Effector memory CD4-positive, alpha-beta T cell (primary cell): ENCODE measurements at places on chromosomes 1 and 21.

DNA sequence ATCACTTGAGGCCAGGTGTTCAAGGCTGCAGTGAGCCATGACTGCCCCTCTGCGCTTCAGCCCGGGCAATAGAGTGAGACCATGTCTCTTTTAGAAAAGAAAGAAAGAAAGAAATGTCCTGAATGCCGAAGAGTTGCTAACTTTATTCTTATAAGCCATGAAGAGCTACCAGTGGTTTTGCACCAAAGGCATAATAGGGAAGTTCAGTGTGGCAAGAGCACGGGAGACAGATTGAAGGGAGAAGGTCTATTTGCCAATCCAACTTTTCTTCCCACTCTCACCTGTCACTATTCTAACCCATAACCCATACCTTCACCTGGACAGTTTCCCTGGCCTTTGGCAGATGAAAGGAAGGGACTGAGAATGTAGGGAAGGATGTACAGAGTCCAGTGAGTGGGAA is 4.4 kb upstream of the PEA15 start:
- no peak for DNase-seq

DNA sequence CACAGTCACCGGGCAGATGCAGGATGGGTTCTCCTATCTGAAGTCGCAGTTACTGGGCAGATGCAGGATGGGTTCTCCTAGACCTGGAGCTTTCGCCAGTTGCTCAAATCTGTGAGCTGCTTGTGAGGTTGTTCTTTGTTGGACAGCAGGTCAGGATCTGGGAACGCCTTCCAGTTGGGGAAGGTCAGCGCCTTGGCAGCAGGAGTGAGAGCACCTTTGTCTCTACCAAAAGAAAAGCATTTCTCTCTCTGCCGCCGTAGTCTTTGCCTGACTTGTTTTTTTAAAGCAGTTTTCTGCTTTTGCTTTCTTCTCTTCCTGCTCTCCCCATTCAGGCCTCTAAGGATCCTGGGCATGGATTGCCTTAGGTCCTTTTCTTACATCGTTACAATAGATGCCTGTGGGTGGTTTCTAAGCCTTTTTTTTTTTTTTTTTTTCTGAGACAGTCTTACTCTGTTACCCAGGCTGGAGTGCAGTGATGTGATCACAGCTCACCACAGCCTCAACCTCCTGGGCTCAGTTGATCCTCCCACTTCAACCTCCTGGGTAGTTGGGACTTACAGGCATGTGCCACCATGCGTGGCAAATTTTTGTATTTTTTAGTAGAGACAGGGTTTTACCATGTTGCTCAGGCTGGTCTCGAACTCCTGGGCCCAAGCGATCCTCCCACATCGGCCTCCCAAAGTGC is 15.7 kb downstream of the PEX14 start:
- DNase-seq, result no peak

- no peak for DNase-seq
Measured at GRCh38 chr1:204473400-204473965, 21.1 kb downstream of the PIK3C2B start.

DNA sequence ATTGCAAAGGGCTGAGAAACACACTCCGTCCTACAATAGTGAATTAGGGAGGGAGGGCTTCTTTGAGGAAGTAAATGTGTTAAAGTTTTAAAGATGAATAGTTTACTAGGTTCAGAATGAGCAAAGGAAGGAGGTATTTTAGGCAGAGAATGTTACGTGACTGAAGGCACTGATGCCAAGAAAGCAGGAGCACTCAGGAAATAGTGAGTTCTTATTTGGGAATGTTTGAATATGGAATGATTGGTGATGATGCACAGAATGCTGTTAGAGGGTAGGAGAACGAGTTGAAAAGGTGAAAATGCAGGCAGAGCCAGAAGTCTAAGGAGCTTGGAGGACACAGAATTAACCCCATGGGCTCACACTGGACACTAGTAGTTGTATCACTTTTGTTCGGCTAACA is 108.0 kb downstream of the NRIP1 start:
- DNase-seq, result no peak

- no peak for DNase-seq
Measured at GRCh38 chr21:32515874-32516273, 69.4 kb downstream of the TCP10L start.

- no peak for DNase-seq
Measured at GRCh38 chr21:33968995-33969348, 53.4 kb upstream of the ATP5PO start.

GRCh38 chr21:15327637-15328265 is 263.0 kb upstream of the NRIP1 start:
- no peak for DNase-seq

DNA sequence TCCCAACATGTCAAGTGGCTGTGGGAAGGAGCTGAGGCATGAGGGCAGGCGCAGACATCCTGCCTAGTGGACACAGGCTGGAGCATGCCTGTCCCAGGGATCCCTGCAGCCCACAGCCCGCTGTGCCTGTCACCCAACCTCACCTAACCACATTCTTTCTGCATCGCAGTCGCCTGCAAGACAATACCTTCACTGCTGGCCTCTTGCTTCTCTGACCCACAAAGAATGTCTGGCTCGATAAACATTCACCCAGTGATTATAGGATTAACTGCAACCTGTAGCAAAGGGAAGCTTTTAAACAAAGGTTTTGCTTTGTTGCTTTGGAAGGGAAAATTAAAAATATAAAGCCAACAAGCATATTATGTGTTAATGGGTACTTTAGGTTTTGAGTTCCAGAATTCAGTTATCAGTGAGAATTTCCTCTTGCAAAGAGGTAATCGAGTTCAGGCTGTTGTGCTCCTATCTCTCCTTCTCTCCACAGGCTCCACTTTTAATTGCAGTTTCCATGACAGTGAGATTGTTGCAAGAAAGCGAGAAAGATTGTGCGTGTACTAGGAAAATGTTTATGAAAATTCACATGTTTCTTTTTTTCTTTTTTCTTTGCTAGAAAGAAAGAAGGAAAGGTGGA is 40.0 kb upstream of the ZNF648 start:
- no peak for DNase-seq
